Brain (organoid and tissue), 16 donors: ENCODE measurements at places on chromosomes 4 and X.

DNA sequence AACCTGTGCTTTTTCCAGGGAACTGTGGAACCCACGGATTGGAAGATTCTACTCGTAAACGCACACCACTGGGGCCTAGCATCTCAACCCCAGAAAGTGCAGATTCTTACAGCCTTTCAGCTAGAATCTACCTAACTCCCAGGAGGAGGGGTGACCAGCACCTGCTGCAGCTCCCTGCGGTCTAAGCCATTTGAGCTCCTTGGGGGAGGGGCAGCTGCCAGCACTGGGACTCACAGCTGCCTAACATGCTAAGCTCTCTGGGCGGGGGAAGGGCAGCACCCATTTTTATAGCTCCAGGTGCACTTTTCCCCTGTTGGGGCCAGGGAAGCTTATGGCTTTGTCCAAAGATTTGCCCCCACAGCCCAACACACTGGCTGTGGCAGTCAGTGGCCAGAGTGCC, 595.7 kb upstream of the EPHA5 start:
- DNase-seq: no peak

- DNase-seq: peak; percentile 4
Observed at GRCh38 chr4:101321481-101322042, 25.8 kb downstream of the PPP3CA start.

- DNase-seq: no peak
Observed at GRCh38 chr4:119629142-119629471, 503 bp upstream of the PDE5A start.

GRCh38 chr4:127103681-127104115, 529.1 kb upstream of the INTU start:
- DNase-seq: no peak

GRCh38 chr4:73964862-73965611, 16.8 kb downstream of the PF4 start:
- no peak for DNase-seq

DNA sequence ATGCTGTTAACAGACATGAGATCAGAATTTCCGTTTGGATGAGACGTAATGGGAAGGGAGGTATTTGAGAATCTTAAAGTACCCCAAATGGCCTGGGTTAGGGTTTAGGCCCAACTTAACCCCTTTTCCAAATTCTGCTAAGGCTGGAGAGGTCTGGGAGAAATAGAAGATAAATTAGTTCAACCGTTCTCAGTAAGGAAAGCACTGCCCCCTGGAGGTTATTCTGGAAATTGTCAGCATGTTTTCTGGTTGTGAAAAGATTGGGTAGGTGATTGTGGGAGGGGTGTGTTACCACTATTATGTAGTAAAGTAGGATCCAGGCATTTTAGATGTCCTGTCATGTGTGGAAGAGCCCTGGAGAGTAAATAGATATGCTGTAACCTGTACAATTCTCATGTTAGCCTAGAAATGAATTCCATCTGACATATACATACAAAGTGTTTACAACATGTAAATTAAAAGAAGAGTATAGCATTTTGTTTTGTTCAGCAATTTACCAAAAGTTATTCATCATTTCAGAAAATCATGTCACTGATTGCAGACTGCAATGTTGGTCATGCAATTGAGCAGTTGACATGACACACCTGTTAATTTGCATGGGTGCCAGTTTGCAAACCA, 26.8 kb upstream of the GRXCR1 start:
- DNase-seq: peak; percentile 46

GRCh38 chr4:145984563-145984962, 45.9 kb upstream of the ZNF827 start:
- no peak for DNase-seq

DNA sequence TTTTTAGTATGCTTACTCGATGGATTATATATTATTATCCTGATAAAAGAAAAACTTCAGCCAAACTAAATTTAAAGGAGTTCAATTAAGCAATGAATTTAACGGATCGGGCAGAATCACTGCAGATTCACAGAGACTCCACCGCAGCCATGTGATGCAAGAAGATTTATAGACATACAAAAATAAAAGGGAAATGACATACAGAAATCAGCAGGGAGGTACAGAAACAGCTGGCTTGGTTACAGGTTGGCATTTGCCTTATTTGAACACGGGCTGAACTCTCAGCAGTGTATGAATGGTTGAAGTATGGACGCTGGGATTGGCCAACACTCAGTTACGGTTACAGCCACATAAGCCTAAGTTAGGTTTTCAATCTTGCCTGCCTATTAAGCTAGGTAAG, 35.4 kb upstream of the DHRSX start:
- no peak for DNase-seq

DNA sequence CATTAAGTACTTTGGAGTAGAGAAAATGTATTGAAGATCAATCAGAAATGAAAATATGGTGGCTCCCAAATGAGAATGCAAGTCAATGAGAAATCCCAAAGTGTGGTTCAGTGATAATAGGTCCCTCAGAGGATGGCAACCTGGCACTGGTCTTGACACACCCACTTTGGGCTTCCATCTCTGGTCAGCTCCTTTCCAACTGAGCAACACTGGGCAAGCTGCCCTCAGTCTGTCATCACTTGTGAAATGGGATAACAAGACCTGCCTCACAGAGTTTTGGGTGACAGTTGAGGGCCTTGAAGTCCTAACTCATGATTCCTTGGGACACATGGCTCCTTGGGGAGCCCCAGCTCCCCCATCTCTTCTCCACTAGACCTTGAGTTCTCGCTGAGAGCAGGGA, 29.0 kb upstream of the MAMLD1 start:
- no peak for DNase-seq

- peak; percentile 45 for DNase-seq
Observed at GRCh38 chrX:129983575-129984110, 1.2 kb downstream of the BCORL1 start.

DNA sequence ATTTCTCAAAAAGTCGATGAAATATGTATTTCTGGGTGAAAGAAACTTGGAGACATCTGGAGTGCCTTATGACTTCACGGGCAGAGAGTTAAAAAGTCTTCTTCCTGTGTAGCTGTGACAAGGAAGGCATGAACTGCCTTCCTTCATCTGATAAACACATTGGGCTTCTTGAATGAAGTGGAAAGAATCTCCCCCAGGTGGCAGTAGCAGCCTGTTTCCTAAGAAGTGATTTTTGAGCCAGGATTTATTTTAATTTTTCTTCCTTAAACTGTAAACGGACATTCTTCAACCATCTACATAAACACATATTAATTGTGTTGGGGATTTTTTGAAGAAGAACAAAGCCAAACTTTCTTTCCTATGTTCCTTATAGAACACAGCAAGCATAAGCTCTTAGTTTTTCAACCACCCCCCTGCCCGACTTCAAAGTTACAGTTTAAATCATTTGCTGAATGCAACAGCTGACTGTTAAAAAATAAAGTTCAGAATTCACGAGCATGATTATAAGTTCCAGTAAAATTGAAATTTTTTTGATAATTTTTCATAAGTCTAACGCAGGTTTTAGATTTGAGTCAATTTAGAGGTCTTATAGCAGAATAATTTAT, 980 bp upstream of the GIMD1 start:
- peak; percentile 85 for DNase-seq

GRCh38 chr4:143586080-143586479, 72.6 kb downstream of the SMARCA5 start:
- no peak for DNase-seq

GRCh38 chr4:152540941-152541340, 5.0 kb upstream of the FBXW7 start:
- no peak for DNase-seq

- DNase-seq: no peak
Observed at GRCh38 chrX:130665263-130665662, 237.7 kb downstream of the ENOX2 start.

- no peak for DNase-seq
Observed at GRCh38 chr4:24973747-24974601, 56.8 kb downstream of the LGI2 start.

DNA sequence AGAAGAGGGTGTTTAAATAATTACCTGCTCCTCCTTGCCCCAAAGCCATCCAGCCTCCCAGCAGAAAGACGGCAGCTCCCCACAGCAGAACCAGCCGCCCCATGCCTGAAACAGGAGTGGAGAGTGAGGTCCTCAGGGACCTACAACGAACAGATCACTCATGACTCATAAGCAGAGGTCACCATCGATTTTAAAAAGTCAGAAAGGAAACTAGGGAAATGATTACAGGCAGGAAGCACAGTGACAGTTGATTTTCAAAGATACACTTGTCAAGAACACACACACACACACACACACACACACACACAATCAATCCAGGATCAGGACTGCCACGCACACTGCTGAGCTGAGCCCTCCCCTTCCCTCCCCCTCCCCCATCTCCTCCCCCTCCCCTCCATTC, at the start of gene CRLF2:
Gene CRLF2, minus strand, starts transcription at position 118 of the 400 bp plus-strand sequence. Its CDS starts 15 bp downstream, at position 103.
- no peak for DNase-seq

- no peak for DNase-seq
Observed at GRCh38 chrX:84362184-84362838, 139.9 kb downstream of the HDX start.

DNA sequence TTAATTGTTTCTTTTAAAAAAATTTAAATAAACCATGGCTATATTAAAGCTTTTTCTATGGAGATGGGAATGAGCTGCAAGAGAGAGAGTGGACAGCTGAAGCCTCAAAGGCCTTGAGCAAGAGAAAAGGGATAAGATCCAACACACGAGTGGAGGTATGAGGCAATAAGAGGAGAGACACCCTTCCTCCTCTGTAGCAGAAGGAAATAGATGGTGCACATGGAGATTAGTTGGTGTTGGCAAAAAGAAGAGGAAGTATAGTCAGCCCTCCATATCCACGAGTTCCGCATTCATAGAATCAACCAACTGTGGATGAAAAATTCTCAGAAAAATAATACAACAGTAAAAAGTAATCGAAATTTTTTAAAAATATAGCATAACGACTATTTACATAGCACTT, 3.2 kb downstream of the CXorf38 start:
- DNase-seq: no peak

GRCh38 chrX:139930401-139930800, 2.5 kb downstream of the ATP11C start:
- no peak for DNase-seq

DNA sequence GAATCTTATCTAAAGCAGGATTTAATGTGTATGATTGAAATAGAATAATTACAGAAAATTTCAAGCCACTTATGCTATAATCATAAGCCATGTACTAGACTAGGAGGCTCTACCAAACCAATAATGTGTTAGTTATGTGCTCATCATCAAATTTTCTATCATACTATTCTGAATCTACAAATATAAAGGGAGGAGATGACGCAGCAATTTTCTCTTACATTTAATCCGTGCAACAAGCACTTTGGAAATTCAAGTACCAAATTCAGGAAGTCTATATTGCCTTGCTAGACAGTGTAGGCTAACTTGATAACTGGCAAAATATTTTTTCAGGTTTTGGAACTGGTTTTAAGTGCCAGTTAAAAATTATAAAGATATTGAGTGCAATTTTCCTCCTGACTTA, 283.5 kb downstream of the C4orf33 start:
- no peak for DNase-seq
